Kidney glomerular epithelial cell (primary cell): ENCODE measurements at places on chromosomes 1 and 21.

DNA sequence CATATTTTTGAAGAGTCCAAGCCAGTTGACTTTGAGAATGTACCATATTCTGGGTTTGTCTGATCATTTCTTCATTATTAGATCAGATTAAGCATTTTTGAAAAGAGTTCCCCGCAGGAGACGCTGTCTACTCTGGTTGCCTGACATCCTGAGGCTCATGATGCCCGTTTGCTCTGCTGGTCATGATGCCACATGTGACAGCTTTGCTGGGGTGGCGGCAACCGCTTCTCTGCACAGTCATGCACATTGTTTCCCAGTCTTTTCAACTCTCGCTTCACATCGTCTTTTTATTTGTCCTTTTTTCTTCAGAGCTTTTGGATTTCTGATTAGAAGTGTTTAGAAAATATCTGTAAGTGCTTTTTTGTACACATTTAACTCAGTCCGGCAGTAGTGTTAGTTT lies 90.7 kb downstream of the ST6GALNAC5 start:
- DNase-seq, result no peak

DNA sequence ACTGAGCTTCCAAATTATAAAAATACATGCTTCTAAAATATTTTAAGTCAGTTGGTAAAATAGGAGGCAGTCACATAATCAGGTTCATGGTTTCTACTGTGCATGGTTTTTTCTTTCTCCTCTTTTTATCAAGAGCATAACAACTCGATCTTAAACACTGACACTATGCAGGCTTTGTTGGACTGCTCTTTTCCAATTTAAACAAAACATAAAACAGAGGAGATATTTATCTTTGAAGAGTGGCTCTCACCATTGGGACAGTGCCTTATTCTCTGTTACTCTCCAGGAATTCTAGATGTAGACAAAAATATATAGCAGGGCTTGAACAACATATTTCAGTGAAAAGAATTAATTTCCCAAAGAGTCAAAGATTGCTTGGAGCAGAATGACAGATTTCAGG lies 883.5 kb upstream of the ADGRL2 start:
- no peak for DNase-seq

DNA sequence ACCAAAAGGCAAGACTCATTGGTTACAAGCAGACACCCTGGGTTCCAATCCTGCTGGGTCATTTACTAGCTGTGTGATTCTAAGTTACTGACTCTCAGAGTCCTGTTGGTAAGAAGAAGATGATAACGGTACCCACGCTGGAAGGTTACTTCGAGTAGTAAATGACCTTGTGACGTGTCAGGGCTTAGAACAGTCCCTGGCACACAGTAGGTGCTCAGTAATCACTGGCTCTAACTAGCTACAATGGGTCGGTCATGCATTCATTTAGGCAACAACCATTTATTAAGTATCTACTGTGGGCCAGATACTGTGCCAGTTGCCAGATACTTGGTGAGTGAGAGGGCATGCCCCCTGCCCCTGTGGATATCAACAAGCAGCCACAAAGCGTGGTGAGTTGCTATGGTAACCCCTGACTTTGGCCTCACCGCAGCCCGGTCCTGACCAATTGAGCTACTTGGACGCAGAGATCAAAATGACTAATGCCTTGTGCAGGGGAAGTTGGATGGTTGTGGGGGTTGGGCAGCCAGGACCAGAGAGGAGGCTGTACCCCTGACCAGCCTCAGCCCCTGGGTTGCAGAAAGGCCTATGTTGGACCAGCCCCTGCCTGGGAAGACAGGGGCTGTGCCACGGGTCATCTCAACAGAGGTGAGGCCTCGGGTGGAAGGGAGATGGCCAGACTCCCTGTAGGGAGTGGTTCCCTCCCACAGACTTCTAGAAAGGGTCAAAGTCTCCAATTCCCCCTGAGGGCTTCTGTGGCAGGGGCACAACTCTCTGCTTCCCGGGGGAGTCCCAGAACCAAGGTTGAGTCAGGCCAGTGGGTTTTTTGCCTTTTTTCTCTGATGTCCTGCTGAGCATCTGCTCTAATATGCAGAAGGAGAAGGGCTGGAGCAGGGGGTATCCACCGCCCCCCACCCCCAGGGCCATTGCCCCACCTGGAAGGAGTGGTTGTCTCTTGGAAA lies 16.0 kb downstream of the DHRS3 start:
- peak; percentile 55 for DNase-seq

GRCh38 chr1:173333581-173333980 lies 126.5 kb upstream of the TNFSF4 start:
- DNase-seq, result no peak

- DNase-seq, result no peak
These were observed 10.1 kb downstream of the DISP3 start for GRCh38 chr1:11488966-11489625.

DNA sequence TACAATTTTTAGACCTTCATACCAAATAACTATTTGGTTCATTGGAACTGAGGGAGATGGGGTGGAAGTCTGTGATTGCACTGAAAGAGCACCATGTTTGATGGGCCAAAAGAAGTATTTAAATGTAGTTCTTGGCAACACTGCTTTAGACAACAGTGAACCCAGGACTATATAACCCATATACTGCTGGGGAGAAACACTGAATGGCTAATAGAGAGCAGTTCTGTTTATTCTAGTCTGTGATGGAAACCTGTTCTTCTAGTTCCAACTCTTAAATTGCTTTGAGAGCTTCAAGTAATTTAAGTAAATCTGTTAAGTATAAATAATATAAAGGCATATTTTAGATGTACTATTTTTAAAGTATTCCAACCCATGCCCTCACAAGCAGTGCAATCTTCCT lies 96.3 kb downstream of the NIBAN1 start:
- DNase-seq, result no peak

GRCh38 chr1:85427849-85428248 lies 37.1 kb downstream of the DDAH1 start:
- DNase-seq, result no peak

- no peak for DNase-seq
These were observed 24.0 kb upstream of the ABL2 start for GRCh38 chr1:179253286-179253972.

DNA sequence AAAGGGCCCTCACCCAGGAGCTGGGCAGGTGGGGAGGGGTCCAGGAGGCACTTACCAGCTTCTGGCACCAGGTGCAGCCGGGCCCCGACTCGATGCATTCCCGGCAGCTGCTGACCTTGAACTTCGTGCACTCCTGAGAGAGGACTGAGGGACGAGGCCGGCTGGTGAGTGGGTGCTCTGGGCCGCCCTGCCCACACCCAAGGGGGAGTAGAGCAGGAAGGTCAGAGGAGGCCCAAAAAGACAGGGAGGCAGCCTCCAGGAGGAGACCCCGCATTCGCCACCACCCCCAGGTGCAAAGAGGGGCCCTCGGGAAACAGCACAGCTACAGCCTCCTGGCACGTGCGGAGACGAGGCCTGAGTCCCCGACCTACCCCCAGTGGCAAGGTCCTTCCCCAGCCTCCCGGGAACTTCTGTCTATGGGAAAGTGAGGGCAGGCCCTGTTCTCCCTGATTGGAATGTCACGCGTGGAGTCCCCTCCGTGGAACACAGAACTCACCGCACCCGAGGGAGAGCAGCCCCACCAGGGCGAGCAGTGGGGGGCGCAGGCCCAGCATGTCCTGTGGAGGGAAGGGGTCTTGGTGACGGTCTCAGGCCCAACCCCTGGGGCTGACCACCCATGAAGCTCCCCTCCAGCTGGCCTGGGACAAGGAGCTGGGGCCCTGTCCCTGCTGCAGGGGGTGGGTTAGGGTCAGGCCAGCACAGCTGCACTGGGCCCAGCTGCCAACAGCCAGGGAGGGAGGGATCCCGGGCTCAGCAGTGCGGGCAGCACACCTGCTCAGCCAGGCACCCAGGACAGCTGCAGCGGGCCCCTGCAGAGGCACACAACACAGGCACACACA lies 10.3 kb downstream of the ITGB2 start:
- no peak for DNase-seq

GRCh38 chr1:7014640-7014930 lies 229.3 kb downstream of the CAMTA1 start:
- DNase-seq, result no peak

- no peak for DNase-seq
These were observed 398.1 kb upstream of the LYPLAL1 start for GRCh38 chr1:218775501-218776021.

GRCh38 chr21:24989516-24989915 lies 617.8 kb downstream of the MRPL39 start:
- no peak for DNase-seq

GRCh38 chr1:51863384-51863783 lies 15.1 kb downstream of the NRDC start:
- no peak for DNase-seq

GRCh38 chr1:22386774-22387173 lies 64.9 kb upstream of the ZBTB40 start:
- DNase-seq, result no peak

DNA sequence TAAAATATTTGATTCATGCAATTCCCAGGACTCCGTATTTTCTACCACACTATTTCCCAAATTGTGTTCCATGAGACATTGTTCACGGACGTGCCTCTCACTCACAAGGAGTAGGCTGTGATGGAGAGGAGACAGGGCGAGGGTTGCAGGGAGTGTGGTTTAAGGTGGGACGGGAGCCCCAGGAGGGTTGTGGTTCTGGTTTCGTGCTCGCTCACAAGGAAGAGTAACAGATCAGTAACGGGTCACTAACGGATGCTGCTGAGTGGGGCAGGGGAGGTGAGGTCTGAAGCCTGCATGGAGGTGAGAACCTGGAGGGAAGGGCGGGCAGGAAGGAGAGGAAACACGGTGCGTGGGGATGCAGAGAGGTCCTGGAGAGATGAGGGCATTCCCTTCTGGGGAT lies 28.8 kb downstream of the TFF3 start:
- no peak for DNase-seq

- no peak for DNase-seq
These were observed 29.8 kb downstream of the PYHIN1 start for GRCh38 chr1:158961178-158961577.

- no peak for DNase-seq
These were observed 9.2 kb downstream of the PHGDH start for GRCh38 chr1:119720866-119721440.

DNA sequence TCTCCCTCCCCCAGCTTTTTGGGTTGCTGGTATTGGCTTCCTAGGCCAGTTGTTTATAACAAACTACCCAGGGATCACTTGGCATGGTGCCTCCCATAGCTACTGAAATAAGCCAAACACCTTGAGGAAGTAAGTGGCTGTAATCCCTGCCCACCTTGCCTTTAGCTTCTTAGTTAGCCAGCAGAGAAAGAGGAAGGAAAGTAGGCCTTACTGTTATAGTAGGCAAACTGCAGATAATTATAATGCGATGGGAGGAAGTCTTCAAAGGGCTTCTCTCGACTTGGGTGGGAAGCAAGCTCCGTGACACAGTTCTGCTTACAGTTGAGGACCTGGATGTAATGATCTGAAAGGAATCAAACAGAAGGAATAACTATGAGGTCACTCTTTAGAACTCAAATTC lies 8.2 kb downstream of the P3H1 start:
- no peak for DNase-seq

GRCh38 chr1:18373882-18374493 lies 106.7 kb upstream of the KLHDC7A start:
- no peak for DNase-seq

DNA sequence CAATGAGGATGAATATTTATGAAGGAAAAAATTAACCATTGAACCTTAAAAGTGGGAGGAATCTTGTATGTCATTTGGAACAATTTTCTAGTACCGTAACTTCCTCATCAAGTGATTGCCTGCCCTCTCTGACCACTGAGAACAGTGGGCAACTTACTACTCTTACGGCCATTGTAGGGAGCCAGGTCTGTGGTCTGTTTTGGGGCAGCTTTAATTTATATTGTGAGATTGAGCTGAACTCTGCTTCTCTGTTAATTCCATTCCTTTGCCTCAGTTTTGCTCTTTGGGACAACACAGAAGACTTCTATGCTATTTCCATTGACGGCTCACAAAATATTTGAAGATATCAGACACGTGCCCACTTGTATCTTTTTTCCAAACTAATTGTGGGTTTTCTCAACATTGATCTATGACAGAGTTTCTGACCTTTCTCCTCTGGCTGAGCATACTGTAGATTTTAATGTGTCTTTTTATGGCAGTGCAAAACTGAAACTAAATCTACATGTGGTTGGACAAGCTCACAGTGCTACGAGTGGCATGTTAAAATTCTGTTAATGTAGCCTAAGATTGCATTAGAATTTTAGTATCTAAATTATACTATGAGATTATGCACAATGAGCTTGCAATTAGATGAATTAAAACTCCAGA lies 27.8 kb upstream of the ZNF281 start:
- DNase-seq, result peak; percentile 2

- no peak for DNase-seq
These were observed 16.6 kb upstream of the BMP8A start for GRCh38 chr1:39474810-39475209.

DNA sequence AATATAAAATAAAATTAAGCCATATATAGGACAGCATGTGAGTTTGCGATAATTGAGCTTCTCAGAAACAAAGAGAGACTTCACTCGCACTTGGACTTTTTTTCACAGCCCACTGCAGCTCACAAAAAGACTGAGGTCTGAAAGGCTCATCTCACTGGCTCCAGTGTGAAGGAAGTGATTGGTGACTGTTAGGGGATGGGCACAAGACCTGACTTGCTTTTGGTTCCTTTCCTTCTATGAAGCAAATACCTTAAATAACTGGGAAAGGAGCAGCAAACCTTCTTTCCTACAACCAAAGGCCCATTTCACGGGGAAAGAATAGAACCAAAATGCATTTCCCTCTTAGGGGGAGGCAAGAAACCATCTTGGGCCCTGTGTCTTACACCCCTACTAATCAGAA lies 13.1 kb upstream of the TTLL7 start:
- DNase-seq, result no peak

- DNase-seq, result no peak
These were observed 49.8 kb downstream of the TPR start for GRCh38 chr1:186325239-186325638.

DNA sequence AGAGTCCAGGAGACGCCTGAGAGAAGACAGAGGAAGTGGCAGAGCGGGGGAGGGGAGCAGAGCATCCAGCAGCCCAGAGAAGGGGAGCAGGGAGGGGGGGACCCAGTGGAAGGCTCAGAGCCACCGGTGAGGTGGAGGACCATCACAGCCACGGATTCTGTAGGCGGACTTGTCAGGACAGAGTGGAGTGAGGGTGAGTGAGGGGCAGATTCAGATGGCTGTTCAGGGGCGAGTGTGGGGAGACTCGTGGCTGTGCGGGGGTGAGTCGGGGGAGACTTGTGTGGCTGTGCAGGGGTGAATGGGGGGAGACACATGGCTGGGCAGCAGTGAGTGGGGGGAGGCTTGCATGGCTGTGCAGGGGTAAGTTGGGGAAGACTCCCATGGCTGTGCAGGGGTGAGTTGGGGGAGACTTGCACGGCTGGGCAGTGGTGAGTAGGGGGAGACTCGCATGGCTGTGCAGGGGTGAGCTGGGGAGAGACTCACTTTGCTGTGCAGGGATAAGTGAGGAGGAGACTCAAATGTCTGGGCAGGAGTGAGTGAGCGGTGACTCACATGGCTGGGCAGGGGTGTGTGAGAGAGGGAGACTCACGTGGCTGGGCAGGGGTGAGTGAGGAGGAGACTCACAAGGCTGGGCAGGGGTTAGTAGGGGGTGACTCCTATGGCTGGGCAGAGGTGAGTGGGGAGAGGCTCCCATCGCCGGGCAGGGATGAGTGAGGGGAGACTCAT lies 56.8 kb upstream of the ABCG1 start:
- DNase-seq, result no peak

GRCh38 chr1:19310061-19310460 lies 1.9 kb downstream of the AKR7A2 start:
- DNase-seq, result no peak

GRCh38 chr21:31945141-31945540 lies 72.3 kb downstream of the HUNK start:
- DNase-seq, result no peak
